ENCODE measurements at places on chromosomes 16 and 17.

DNA sequence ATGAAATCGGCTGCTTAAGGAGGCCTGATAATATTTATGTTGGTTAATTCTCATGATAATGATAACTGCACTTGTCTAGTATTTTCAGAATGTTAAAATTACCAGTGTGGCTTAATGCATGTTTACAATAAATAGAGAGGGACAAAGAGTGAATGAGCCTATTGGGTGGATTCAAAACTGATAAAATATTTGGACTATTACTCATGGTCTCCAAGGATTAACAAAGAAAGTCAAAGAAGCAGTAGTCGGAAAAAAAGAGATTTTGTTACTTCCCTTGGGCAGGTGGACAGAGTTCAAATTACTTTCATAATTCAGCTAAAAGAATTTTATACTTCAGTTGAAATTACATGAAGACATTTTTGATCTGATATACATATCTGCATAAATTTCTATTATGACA, 258.2 kb upstream of the PMFBP1 start:
- DNase-seq: no peak

GRCh38 chr16:12016291-12016947, 39.9 kb downstream of the SNX29 start:
- DNase-seq: no peak

DNA sequence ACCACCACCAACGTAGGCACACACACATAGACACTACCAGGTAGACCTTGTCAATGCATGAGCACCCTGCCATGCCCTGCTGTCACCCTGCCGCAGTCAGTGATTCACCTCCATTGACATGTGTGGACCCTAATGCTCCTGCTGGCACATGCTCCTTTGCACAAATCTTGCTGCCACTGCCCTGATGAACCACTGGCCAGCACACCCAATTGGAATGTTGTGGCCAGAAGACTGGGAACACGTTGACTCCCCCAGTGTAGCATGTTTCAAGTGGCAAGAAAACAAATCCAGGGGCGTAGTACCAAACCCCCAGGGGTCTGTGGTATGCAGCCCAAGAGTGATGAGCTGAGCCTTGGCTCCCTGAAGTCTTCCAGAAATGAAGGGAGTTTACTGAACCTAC, 486.4 kb upstream of the KIF2B start:
- no peak for DNase-seq

DNA sequence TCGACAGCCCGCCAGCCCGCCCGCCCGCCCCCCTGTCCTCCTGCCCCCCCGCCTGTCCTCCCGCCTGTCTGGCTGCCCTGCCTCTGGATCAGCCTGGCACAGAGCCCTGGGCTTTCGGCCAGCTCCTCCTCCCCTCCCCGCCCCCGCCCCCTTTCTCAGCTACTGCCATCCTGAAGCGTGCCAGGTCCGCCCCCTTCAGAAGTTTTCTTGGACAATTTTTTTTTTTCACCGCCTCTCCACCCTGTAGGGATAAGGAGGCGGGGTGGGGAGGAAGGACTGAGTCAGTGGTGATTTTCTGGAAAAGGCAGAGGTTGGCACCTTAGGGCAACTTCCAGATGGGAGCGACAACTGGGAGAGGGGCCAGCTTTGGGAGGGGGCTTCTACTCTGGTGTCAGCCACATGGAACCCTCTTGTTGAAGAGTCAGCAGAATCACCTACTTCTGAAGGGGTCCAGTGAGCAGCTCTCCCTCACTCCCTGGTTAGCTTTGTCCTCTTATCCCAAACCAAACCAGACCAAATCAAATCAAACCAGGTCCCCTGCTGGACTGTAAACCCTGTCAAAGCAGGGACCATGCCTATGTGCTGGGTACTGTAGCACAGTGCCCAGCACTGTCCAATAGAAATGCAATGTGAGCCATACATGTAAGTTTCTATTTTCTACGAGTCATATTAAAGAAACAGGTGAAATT, 19.7 kb downstream of the IGF2BP1 start:
- DNase-seq: no peak

DNA sequence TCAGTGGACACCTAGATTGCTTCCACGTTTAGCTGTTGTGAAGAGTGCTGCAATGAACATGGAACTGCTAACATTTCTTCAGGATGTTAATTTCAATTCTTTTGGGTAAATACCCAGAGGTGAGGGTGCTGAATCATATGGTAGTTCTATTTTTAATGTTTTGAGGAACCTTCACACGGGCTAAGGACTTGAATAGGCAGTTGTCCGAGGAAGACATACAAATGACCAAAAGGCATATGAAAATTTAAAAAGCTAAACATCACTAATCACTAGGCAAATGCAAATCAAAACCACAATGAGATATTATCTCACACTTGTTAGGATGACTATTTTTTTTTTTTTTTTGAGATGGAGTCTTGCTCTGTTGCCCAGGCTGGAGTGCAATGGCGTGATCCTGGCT, 173.3 kb downstream of the PRKCB start:
- DNase-seq: no peak

DNA sequence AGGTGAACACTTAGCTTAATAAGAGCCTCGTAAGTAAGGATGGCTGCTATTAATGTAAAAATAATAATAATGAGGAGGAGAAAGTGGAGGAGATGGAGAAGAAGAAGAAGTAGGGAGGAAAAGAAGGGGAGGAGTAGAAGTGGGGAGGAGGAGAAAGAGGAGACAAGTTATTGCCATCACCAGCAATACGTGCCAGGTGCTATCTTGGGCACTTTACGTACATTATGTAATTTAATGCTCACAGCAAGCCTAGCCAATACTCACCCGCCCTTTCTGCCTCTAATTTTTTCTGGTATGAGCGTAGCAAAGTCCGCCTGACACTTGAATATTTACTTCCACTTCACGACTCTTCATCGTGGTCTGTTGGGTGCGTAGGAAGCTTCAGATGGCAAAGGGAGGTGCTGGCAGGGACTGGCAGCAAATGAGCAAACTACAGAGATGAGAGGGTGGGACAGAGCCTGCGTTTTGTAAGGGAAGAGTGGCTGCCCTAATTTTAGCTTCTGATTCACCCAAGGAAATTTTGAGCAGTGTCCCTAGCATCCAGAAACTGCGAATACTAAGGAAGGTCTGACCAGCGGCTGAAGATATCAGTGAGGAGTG, 42.1 kb upstream of the CDH13 start:
- DNase-seq: no peak

- DNase-seq: no peak
Observed at GRCh38 chr16:73356401-73357079, 308.6 kb upstream of the ZFHX3 start.

- DNase-seq: no peak
Observed at GRCh38 chr16:78607465-78607864, 508.0 kb downstream of the WWOX start.

DNA sequence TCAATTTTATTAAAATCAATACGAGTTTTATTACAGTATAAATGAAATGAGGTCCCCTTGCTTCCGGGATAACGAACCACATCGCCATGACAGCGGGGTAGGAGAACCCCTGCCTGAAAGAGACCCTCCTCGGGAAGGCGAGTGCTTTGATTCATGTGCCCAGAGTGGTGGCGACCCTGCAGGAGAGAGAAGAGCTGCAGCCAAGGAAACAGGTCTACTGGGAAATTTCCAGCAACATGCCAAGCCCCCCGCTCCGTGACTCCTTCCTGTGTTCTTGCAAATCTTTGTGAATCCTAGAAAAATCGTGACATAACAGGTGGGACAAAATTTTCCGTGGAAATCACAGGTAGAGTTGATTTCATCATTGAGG, 162.5 kb downstream of the WSCD1 start:
- no peak for DNase-seq

DNA sequence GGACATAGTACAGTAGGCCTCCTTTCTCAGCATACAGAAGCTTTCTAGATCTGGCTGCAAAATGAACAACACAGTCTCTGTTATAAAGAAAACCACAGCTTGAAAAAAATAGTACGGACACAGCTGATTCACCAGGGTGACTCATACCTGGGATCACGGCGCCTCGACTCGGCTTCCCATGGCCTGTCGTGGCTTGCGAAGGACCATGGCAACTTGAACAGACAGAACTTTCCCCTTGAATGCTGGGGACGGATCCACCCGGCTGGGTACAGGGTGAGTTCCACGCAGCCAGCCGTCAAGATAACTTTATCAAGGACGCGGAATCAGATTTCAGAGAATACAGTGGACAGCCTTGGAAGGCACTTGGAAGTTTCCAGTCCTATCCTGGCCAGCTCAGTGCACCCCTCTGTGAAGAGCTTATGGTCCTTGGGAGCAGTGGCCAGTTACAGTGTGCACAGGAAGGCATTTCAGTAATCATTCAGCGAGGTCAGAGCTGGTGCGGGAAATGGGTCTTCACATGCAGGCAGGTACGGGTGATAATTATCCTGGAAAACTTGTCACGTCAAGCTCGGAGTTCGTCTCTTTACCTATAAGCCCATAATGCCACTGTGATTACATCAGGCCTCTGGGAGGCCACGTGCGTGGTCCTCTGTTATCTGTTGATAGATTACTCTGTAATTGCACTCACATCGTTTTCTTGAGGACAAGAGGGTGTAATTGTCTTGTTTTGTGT, 57.9 kb upstream of the MAF start:
- DNase-seq: no peak

- no peak for DNase-seq
Observed at GRCh38 chr17:72011561-72011960, 109.3 kb upstream of the SOX9 start.

DNA sequence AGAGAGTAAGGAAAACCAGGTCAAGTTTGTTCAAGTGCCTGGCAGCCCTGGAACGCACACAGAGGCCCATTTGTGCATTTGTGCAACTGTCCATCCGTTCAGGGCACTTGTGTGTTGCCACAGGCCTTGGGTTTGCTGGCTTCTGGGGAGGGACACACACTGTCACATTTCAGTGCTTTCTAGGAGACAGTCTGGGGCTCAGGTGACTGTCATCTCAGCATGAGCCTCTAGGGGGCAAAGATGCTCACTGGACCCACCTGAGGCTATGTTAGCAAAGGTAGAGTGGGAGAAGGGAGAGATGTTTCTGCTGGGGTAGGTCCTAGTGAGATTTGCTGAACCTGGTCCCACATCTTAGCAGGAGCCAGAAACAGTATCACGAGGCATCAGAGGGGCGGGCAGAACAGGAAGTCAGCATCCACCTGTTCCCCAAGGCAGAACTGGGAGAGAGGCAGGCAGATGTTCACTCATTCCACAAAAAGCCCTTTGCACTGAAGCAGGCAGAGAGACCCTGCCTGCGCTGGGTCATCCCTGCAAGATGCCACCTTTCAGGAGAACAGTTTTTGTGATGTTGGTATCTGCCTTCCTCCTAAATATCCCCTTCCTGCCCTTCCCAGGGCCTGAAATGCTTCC, 48.5 kb downstream of the RAI1 start:
- no peak for DNase-seq

GRCh38 chr17:70405492-70406220, 236.3 kb downstream of the KCNJ2 start:
- no peak for DNase-seq

- no peak for DNase-seq
Observed at GRCh38 chr16:81661082-81661481, 118.0 kb upstream of the PLCG2 start.

DNA sequence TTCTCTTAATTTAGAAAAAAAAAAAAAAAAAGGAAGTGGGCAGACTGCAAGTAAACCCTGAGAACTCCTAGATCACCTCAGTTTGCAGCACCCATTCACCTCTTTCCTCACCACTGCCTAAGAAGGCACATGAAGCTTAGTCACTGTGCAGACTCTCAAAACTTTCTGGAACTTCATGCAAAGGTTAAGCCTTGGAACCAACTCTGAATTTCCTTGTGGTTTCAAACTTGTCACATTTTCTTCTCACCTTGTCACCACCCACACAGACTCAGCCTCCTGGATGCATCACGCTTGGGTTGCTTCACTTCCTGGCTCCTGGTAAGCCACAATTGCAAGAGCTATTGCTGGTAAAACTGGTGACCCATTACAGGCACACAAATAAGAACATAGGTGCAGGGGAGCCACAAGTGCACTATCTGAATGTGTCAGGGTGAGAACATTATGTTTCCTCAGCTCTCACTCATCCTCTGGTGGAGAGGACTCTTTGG, 15.0 kb upstream of the CPD start:
- DNase-seq: no peak
